ENCODE measurements at places on chromosomes 5 and 9.

DNA sequence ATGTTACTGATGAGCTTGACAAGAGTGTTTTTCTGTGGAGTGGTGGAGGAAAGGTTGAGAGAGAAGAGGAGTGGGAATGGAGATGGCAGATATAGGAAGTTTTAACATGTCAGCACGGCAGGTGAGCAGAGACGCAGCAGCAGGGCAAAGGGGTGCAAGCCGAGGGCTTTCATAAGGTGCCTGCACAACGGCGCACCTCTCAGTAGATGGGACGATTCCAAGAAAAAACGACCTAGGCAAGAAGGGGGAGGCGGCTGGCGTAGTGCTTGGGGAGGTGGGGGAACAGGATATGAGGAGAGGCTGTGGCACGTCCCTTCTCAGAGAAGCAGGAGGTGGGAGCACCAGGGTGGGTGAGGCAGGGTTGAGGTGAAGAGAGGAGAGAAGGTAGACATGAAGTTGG lies 24.5 kb downstream of the ARPC5L start:
- DNase-seq: no peak

- no peak for DNase-seq
Observed at GRCh38 chr9:34123682-34124081, 2.8 kb downstream of the DCAF12 start.

- DNase-seq: no peak
Observed at GRCh38 chr9:79403495-79403894, 168.3 kb upstream of the TLE4 start.

- DNase-seq: no peak
Observed at GRCh38 chr5:15786884-15787283, 286.9 kb downstream of the FBXL7 start.

DNA sequence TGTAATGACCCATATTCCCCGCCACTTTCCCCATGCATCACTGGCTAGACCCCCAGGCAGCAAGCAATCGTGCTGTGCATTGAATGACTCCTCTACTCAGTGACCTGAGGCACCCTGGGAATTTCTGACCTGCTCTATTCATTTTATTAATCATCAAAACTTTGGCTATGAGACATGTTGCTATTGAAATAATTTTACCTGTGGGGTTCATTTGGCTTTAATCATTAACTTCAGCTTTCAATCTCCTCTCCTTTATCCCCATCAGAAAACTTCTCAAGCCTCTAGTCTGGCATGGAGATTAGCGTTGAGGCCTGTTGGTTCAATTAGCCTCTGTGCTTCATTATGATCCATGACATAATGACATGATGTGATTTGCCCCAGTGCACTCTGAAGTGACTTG lies 429.0 kb downstream of the ZNF608 start:
- no peak for DNase-seq

GRCh38 chr5:174356536-174356935 lies 311.0 kb downstream of the NSG2 start:
- DNase-seq: no peak

DNA sequence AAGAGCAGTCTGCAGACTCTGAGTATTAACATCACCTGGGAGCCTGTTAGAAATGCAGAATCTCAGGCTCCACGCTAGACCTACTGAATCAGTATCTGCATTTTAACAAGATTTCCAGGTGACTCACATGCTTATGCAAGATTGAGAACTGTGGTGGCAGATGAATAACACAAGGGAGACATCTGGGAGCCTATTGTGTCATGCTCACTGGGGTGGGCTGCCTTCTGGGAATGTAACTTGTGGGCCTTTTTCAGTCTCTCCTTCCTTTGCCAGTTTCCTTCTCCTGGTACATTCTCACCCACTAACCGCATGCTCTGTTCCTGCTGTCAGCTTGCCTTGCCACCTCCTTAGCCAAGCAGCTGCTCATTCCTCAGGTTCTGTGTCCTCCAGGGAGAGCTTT lies 176.6 kb upstream of the C9orf72 start:
- DNase-seq: no peak

GRCh38 chr5:36230151-36230790 lies 11.5 kb downstream of the NADK2 start:
- no peak for DNase-seq

DNA sequence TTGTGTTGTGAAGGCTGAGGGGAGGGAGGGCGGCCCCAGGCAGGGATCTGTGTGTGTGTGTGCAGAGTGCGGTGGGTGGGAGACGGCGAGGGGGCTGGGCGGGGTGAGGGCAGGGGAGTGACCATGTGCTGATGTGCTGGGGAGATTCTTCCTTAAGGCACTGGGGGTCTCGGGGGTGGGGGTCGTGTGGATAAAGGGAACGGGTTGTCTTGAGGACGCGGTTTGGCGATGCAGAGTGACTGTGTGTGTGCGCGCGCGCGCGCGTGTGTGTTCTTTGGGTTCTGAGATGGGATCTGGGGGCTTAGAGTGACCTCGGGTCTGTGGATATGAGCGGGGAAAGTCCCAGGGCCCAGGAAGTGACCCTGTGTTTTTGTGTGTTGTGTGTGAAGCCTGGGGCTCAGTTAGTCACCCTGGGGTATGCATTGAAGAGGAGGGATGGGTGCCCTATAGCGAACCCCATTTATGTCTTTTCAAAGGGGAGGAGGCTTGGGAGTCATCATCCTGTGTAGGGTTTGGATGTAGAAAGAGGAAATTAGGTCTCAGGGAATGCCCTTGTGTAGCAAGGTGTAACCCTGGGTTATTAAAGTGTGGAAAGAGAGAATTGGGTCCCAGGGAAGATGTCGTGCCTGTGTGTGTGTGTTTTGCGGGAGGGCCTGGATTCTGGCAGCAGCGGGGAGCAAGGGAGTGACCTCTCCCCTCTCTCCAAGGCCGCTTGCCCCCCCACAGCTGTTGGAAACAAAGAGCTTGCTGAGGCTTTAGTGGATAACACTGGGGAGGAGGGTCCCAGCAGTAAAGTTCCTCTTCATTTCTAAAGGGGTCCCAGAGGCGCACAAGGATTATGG lies 1.4 kb downstream of the TMEFF1 start:
- no peak for DNase-seq

DNA sequence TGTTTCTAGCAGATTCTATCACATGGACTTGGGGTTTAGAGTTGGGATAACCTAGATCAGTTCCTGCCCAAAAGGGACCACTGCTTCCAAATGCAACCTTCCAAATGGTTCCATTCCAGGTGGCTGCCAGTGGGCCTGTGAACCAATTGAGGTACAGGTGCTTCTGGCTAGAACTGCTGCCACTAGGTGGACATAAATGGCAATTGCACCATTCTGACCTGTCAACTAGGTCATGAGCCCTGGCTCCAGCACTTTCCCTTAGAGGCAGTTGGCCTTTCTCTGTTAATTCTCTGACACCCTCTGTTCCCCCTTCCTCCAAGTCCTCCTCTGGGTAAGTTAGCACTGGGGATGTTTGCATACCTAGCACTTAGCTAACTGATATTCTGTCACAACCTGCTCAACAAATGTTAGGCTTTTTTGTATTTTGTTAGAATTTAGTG lies 16.6 kb upstream of the HEMGN start:
- DNase-seq: no peak

DNA sequence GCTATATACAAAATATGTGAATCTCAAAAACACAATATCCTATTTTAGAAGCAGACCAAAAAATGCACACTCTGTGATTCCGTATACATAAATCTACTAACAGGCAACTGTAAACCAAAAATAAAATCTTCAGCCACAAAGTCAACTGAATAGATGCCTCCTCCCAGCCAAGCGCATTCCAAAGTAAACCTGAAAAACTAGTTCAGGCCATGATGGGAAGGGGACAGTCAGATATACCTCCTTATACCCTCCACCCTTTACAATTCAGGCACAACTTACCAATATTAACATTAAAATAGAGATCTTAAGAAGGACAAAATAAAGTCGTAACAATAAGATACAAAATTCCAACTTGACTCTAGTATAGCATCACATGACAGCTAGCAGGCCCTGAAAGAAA lies 1604.5 kb upstream of the NUDT12 start:
- no peak for DNase-seq

- DNase-seq: no peak
Observed at GRCh38 chr9:124780757-124781151, 3.8 kb downstream of the OLFML2A start.

- no peak for DNase-seq
Observed at GRCh38 chr5:25020454-25020853, 375.7 kb upstream of the CDH10 start.

DNA sequence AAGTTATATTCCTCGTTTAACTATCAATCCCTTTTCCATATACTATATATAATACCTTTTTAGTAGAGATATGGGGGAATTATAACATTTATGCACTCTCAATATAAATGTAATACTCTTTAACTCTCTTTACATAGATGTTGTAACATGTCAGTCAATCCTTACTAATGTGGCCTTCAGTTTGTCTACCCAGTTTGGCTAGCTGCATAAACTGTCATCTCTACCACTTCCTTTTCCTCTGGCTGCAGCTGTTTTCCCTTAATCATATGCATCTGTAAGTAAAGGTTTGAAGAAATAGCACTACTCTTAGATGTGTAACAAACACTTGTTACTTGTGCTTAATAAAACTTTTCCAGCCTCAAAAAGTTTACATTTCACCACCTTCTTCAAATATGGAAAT lies 13.4 kb downstream of the ABHD17B start:
- DNase-seq: no peak

DNA sequence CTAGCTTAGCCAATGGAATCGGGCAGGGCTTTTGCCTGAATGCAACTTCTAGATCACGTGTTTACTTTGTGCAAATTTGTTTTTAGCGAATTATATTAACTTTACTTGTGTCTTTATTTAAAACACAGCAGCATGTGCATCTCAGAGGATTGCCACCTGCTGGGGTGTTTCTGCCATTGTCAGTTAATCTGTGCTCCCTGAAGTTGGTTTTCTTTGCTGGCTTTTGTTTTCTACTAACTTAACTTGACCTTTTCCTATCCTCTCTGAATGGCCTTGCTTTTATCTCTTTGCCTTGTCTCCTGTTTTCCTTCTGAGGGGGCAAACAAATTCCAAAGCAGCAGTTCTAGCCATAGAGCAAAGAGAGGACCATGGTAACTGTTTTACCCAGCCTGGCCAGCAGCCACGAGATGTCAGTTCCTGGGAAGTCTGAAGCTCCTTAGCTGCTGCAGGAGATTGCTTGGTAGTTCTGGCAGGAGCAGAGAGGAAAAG lies 67.6 kb downstream of the ARHGEF28 start:
- DNase-seq: no peak

GRCh38 chr9:123320814-123321213 lies 35.2 kb upstream of the CRB2 start:
- DNase-seq: no peak

Measured in stimulated activated CD8-positive, alpha-beta memory T cell treated with anti-CD3 and anti-CD28 coated beads, Interleukin-7, amount 100 ng/mL, for 1 hour (primary cell).